ENCODE measurements at places on chromosomes 7 and 10. TPM values are rescaled to one million over a fixed set of nuclear protein-coding genes. Genes with fewer than 3 reads are reported as not detected.

PGAM1 gene
- 271 TPM for total RNA-seq

GRID1 gene
- 48.4 TPM for total RNA-seq

NXPH1 gene
- total RNA-seq, result 21.8 TPM

RASA4 gene
- 146 TPM for total RNA-seq

DYDC2 gene
- 1.4 TPM for total RNA-seq

CLDN4 gene
- total RNA-seq, result 0.94 TPM

TDRD1 gene
- total RNA-seq, result 0.85 TPM

OR13A1 gene
- not detected for total RNA-seq

ITPRID1 gene
- 1.3 TPM for total RNA-seq

ZNF804B gene
- total RNA-seq, result 1.3 TPM

ANLN gene
- 52.5 TPM for total RNA-seq

ACTL6B gene
- 56.2 TPM for total RNA-seq

CALHM1 gene
- 3.6 TPM for total RNA-seq

GFRA1 gene
- total RNA-seq, result 14.4 TPM

HOXA2 gene
- total RNA-seq, result not detected

TEX47 gene
- total RNA-seq, result not detected

CTNNA3 gene
- total RNA-seq, result 135 TPM

EMX2 gene
- total RNA-seq, result 17.3 TPM

ATOH7 gene
- 0.55 TPM for total RNA-seq

CCDC146 gene
- 14.3 TPM for total RNA-seq

CUBN gene
- total RNA-seq, result 3.4 TPM

ITIH5 gene
- 15.5 TPM for total RNA-seq

VGF gene
- 20.1 TPM for total RNA-seq

CCL24 gene
- not detected for total RNA-seq

NAT16 gene
- 1.1 TPM for total RNA-seq

NME8 gene
- not detected for total RNA-seq

FEZF1 gene
- total RNA-seq, result not detected

GRID2IP gene
- total RNA-seq, result 0.84 TPM

TMEM254 gene
- total RNA-seq, result 16.5 TPM

PAPOLB gene
- 0.19 TPM for total RNA-seq

NRAP gene
- total RNA-seq, result 0.23 TPM

PAX2 gene
- not detected for total RNA-seq

GIMAP5 gene
- 5.6 TPM for total RNA-seq

CDH23 gene
- 8.0 TPM for total RNA-seq

HTRA1 gene
- 187 TPM for total RNA-seq

CUTC gene
- total RNA-seq, result 15.7 TPM

VPS50 gene
- 50.2 TPM for total RNA-seq

FANK1 gene
- total RNA-seq, result 6.6 TPM

ANKRD7 gene
- 4.8 TPM for total RNA-seq

CLEC2L gene
- 26.5 TPM for total RNA-seq

FKBP6 gene
- not detected for total RNA-seq

PIK3AP1 gene
- 3.2 TPM for total RNA-seq

CDCA7L gene
- 12.3 TPM for total RNA-seq

SPDYE16 gene
- 1.5 TPM for total RNA-seq

RBP3 gene
- not detected for total RNA-seq

ACHE gene
- 44.1 TPM for total RNA-seq

LRRD1 gene
- 3.0 TPM for total RNA-seq

LMOD2 gene
- not detected for total RNA-seq

TMEM225B gene
- total RNA-seq, result 2.0 TPM

PRSS2 gene
- not detected for total RNA-seq

TWIST1 gene
- 1.6 TPM for total RNA-seq

MYL10 gene
- total RNA-seq, result not detected

TLX1 gene
- not detected for total RNA-seq
